Activated CD4-positive, alpha-beta memory T cell treated with anti-CD3 and anti-CD28 coated beads, Interleukin-2, amount 10 ng/mL, durations not matched to agents 7 days and 5 days (primary cell): ENCODE measurements at places on chromosomes 7 and 10. TPM values are rescaled to one million over a fixed set of nuclear protein-coding genes. Genes with fewer than 3 reads are reported as not detected.

GRCh38 chr7:45065031-45065995, 23.5 kb downstream of the NACAD start:
- no peak for DNase-seq
- H3K4me3 ChIP-seq = no peak overlapping the region
- H3K27me3 ChIP-seq = no peaks in the 10 kb centered on the region
- peaks cover 84% of the 10 kb centered on the region for H3K36me3 ChIP-seq
- no peak overlapping the region for H3K27ac ChIP-seq

DNA sequence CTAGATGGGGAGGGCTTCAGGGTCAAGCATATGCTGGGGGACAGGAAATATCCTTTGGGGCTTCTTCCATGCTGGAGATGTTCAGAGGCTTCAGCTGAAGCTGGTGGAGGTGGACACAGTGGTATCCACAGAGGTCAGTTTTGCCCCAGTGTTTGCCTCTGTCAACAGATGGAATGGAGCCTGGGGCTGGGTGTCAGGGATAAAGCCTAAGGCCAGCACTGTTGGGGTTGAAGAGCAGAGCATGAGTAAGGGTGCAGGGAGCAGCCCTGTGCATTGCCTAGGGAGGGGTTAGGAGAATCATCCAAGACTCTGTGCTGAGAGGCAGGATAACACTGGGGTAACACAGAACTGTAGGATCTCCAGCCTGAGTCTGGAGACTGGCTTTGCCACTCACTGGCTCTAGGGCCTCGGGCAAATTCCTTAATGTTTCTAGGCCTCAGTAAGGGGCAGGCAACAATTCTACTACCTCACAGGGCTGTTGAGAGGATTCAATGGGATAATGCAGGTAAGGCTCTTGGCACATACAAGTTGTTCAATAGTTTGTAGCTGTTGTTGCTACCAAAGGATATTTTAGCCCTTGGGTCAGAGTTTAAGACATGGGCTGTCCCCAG, 21.8 kb upstream of the MYL7 start:
- H3K4me3 ChIP-seq = no peak overlapping the region
- H3K27ac ChIP-seq = no peak overlapping the region
- peaks cover 19% of the 10 kb centered on the region for H3K27me3 ChIP-seq

GRCh38 chr7:81025360-81025759, 106.5 kb upstream of the SEMA3C start:
- no peak for DNase-seq
- no peaks in the 10 kb centered on the region for H3K27me3 ChIP-seq
- H3K4me1 ChIP-seq = no peaks in the 10 kb centered on the region
- no peaks in the 10 kb centered on the region for H3K36me3 ChIP-seq
- no peak overlapping the region for H3K27ac ChIP-seq

- no peaks in the 10 kb centered on the region for H3K27me3 ChIP-seq
- no peak for DNase-seq
Observed at GRCh38 chr7:37970211-37970610, 49.8 kb downstream of the EPDR1 start.

DNA sequence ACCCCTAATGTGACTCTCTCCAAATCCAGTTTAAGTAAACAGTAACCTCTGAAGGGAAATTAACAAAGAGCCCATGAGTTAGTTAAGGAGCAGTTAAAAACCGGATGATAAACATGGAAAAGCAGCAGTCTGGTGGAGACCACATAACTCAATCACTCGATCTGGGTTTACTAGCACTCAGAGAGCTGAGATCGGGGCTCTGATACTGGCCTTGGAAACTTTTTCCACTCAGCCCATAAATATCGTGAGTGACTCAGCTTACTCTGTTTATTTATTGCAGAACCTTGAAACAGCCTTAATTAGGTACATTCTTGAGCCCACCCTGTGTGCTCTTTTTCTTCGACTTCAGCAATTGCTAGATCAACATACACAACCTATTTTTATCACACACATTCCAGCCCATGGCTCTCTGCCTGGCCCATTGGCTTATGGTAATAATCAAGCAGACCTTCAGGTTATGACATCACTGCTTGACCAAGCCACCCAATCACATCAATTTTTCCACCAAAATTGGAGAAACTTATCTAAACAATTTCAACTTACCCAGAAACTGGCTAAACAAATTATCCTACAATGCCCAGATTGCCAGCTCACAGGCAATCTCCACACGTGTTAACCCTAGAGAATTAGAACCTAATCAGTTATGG, 82.2 kb upstream of the GPR22 start:
- H3K4me3 ChIP-seq = no peak overlapping the region
- no peaks in the 10 kb centered on the region for H3K27me3 ChIP-seq
- H3K27ac ChIP-seq = no peak overlapping the region
- no peaks in the 10 kb centered on the region for H3K4me1 ChIP-seq
- no peaks in the 10 kb centered on the region for H3K36me3 ChIP-seq
- no peak for DNase-seq

DNA sequence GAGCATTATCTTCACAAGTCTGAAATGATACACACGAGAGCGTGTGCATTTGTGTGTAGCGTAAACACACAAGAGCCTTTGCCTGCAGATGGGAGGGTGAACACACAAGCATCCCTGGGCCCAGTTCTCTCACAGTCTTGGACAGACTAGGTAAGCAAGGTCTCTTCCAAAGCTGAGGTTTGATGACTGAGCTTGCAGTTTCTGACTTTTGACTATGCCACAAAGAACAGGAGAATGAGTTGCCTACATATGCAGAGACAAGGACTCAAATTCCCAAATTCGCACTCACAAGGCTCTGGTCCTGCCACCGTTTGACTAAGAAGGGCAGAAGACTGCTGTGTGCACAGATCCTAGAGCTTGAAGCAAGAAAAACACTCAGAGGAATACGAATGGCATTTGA, 55.8 kb downstream of the FAM53B start:
- peaks cover 84% of the 10 kb centered on the region for H3K4me1 ChIP-seq
- DNase-seq = no peak
- H3K36me3 ChIP-seq = peaks cover 73% of the 10 kb centered on the region
- no peak overlapping the region for H3K4me3 ChIP-seq

DNA sequence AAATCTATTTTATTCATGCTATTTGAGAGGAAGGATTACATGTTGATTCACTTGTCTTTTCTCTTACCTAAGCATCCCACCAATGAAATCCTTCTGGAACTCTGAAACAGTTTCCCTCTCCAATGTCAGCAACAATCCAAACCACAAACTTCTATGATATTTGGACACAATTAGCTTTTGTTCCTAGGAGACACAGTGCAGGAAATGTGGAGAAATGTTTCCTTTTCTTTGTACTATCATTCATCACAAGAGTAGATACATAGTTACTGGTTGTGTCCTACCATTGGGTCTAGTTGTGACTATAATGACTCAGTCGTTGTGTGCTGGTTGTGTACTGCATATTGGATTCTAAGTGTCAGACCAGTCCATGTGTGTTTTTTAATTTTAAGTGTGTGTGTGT, 156.8 kb upstream of the MAGI2 start:
- DNase-seq = no peak
- no peaks in the 10 kb centered on the region for H3K36me3 ChIP-seq
- H3K4me1 ChIP-seq = no peaks in the 10 kb centered on the region
- H3K27me3 ChIP-seq = no peaks in the 10 kb centered on the region
- no peak overlapping the region for H3K4me3 ChIP-seq
- no peak overlapping the region for H3K27ac ChIP-seq

DNA sequence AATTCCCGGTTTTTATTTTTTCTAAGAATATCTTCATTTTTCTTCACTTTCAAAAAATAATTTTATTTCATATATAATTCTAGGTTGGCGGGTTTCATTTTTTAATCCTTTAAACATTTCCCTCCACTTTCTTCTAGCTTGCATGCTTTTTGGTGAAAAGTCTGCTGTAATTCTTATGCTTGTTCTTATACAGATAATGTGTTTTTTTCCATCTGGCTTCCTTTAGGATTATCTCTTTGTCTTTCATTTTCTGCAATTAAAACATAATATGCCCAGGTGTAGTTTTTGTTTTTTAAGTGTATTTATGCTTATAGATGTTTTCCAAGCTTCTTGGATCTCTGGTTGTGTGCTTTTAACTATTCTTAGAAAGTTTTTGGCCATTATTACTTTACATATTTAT, 341.3 kb upstream of the SEMA3C start:
- DNase-seq = no peak
- no peaks in the 10 kb centered on the region for H3K27me3 ChIP-seq
- no peak overlapping the region for H3K4me3 ChIP-seq
- H3K4me1 ChIP-seq = no peaks in the 10 kb centered on the region

GRCh38 chr10:11516431-11516746, 95.1 kb downstream of the USP6NL start:
- no peak overlapping the region for H3K27ac ChIP-seq
- H3K36me3 ChIP-seq = no peaks in the 10 kb centered on the region
- H3K4me1 ChIP-seq = peaks cover 15% of the 10 kb centered on the region
- H3K4me3 ChIP-seq = no peak overlapping the region
- DNase-seq = no peak

GRCh38 chr7:152162287-152162686, 136.8 kb downstream of the GALNT11 start:
- H3K36me3 ChIP-seq = peaks cover 46% of the 10 kb centered on the region
- peaks cover 5% of the 10 kb centered on the region for H3K4me1 ChIP-seq
- no peak for DNase-seq
- no peaks in the 10 kb centered on the region for H3K27me3 ChIP-seq

- peaks cover 9% of the 10 kb centered on the region for H3K4me1 ChIP-seq
- H3K27ac ChIP-seq = no peak overlapping the region
- DNase-seq = no peak
- no peaks in the 10 kb centered on the region for H3K36me3 ChIP-seq
- H3K27me3 ChIP-seq = peaks cover 23% of the 10 kb centered on the region
Observed at GRCh38 chr7:45155941-45156340, 1.6 kb upstream of the RAMP3 start.

GRCh38 chr7:115747174-115747573, 283.4 kb downstream of the TFEC start:
- H3K4me3 ChIP-seq = no peak overlapping the region
- peaks cover 4% of the 10 kb centered on the region for H3K4me1 ChIP-seq
- no peak overlapping the region for H3K27ac ChIP-seq
- DNase-seq = no peak
- H3K27me3 ChIP-seq = peaks cover 2% of the 10 kb centered on the region

DNA sequence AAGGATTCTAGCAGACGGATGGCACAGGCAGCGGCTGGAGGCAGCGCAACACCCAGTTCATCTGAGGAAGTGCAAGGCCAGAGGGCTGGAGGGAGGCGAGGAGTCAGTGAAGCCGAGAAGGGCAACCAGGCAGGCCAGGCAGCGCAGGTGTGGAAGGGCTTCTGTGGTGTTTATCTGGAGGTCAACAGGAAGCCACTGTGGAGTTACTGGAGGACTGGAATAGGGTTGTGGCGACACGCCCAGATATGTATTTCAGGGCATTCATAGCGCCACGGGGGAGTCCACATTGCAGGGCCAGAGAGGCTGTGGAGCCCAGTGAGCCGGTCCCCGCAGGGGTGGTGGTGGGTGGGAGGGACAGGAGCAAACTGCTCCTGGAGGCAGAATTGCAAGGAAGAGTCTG, 150.6 kb downstream of the CDH23 start:
- DNase-seq = no peak
- no peaks in the 10 kb centered on the region for H3K27me3 ChIP-seq
- H3K27ac ChIP-seq = no peak overlapping the region
- no peaks in the 10 kb centered on the region for H3K36me3 ChIP-seq

- H3K27ac ChIP-seq = no peak overlapping the region
- H3K36me3 ChIP-seq = no peaks in the 10 kb centered on the region
- no peaks in the 10 kb centered on the region for H3K4me1 ChIP-seq
- peaks cover 2% of the 10 kb centered on the region for H3K27me3 ChIP-seq
- H3K4me3 ChIP-seq = no peak overlapping the region
Observed at GRCh38 chr10:71073451-71074175, 138.8 kb upstream of the UNC5B start.

DNA sequence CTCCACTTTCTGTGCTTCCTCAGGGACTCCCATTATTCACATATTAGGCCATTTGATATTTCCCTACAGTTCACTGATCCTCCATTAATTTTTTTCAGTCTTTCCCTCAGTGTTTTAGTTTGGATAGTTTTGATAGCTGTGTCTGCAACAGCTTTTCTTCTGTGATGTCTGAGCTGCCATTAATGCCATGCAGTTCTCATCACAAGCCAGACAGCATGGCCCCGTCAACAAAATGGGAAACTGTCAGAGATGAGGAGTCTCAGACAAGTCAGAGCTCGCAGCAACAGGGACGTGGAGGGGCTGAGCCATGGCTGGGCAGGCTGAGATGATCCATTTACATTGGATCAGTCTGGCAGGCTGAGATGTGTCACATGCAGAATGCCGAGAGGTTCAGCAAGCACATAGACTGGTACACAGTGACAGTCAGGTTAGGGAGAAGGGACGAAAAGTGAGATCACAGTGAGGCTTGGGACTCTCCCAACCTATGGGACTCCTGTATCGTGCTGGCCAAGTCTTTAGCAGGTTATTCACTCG, 65.4 kb downstream of the NPS start:
- H3K36me3 ChIP-seq = no peaks in the 10 kb centered on the region
- no peak for DNase-seq
- H3K4me3 ChIP-seq = no peak overlapping the region
- H3K27me3 ChIP-seq = no peaks in the 10 kb centered on the region

GRCh38 chr10:122254831-122255230, 16.3 kb upstream of the BTBD16 start:
- no peak overlapping the region for H3K27ac ChIP-seq
- peaks cover 4% of the 10 kb centered on the region for H3K27me3 ChIP-seq
- H3K4me1 ChIP-seq = no peaks in the 10 kb centered on the region
- DNase-seq = no peak

- no peak overlapping the region for H3K4me3 ChIP-seq
- peaks cover 57% of the 10 kb centered on the region for H3K4me1 ChIP-seq
- DNase-seq = no peak
Observed at GRCh38 chr10:63210611-63211196, 77.6 kb downstream of the NRBF2 start.

- no peaks in the 10 kb centered on the region for H3K36me3 ChIP-seq
- DNase-seq = no peak
- H3K4me1 ChIP-seq = no peaks in the 10 kb centered on the region
- no peak overlapping the region for H3K4me3 ChIP-seq
- no peak overlapping the region for H3K27ac ChIP-seq
- peaks cover 6% of the 10 kb centered on the region for H3K27me3 ChIP-seq
Observed at GRCh38 chr10:29794776-29795611, 160.2 kb upstream of the SVIL start.

GRCh38 chr10:21402606-21403083, 122.8 kb downstream of the SKIDA1 start:
- H3K4me3 ChIP-seq = no peak overlapping the region
- H3K36me3 ChIP-seq = no peaks in the 10 kb centered on the region
- peaks cover 12% of the 10 kb centered on the region for H3K4me1 ChIP-seq
- H3K27ac ChIP-seq = no peak overlapping the region

PRPS1L1 gene
- not detected for total RNA-seq

ATP6V1F gene
- total RNA-seq = 124 TPM

ST8SIA6 gene
- 0.95 TPM for total RNA-seq

TMEM120A gene
- total RNA-seq = 34.3 TPM

NPY gene
- total RNA-seq = not detected

INPP5F gene
- 11.8 TPM for total RNA-seq

NRCAM gene
- not detected for total RNA-seq

CPXM2 gene
- total RNA-seq = not detected

OR2A5 gene
- not detected for total RNA-seq

FZD1 gene
- total RNA-seq = 0.08 TPM

CDHR3 gene
- 1.4 TPM for total RNA-seq

FXYD4 gene
- not detected for total RNA-seq

CALHM3 gene
- total RNA-seq = 0.53 TPM

RADIL gene
- 0.05 TPM for total RNA-seq
